T follicular helper cell (primary cell): ENCODE measurements at places on chromosomes 4 and X.

GRCh38 chrX:39002466-39002865 lies 201.2 kb downstream of the MID1IP1 start:
- DNase-seq = no peak

DNA sequence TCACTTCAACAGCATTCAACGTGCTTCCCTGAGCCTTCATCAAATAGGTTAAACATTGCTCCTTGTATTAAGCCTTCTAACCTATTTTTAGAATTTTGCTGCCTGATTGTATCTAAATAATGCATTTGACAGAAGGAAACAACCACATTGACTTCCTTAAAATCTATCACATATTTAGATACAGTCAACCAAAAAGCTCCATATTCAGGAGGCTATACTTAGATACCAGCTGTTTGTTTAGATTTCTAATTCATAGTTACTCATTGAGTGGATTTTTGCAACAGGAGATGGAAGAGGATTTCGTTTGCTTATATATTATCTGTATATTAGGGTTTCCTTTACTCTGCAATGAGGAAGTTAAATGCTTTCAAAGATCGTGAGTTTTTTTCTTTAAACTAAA lies 241.1 kb upstream of the PPP1R2C start:
- DNase-seq = no peak

- no peak for DNase-seq
Observed at GRCh38 chr4:113637823-113638561, 123.5 kb downstream of the CAMK2D start.

DNA sequence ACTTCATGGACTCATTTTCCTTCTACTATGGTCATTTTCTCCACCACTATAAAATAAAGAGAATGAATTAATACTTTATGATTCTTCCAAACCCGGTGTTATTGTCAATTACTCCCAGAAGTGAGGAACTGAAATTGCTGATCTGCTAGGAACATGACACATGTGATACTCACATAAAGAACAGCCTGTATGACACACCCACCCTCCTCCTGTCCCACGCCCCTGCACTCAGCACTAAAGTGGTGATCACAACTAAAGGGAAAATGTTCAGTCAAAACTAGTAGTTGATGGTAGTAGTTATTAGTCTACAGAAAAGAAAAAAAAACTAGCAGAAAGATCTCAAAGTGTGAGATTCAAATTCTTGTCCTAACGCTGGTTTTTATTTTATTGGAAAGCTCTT lies 1508.3 kb downstream of the RAPGEF2 start:
- DNase-seq = no peak

GRCh38 chrX:43656005-43656494 lies at the start of gene MAOA:
TSS of gene MAOA (plus strand) at chrX:43656299. CDS start at chrX:43656342, 43 bp downstream.
- DNase-seq = peak; percentile 25

GRCh38 chr4:76718831-76719230 lies 179.1 kb downstream of the SOWAHB start:
- DNase-seq = no peak

DNA sequence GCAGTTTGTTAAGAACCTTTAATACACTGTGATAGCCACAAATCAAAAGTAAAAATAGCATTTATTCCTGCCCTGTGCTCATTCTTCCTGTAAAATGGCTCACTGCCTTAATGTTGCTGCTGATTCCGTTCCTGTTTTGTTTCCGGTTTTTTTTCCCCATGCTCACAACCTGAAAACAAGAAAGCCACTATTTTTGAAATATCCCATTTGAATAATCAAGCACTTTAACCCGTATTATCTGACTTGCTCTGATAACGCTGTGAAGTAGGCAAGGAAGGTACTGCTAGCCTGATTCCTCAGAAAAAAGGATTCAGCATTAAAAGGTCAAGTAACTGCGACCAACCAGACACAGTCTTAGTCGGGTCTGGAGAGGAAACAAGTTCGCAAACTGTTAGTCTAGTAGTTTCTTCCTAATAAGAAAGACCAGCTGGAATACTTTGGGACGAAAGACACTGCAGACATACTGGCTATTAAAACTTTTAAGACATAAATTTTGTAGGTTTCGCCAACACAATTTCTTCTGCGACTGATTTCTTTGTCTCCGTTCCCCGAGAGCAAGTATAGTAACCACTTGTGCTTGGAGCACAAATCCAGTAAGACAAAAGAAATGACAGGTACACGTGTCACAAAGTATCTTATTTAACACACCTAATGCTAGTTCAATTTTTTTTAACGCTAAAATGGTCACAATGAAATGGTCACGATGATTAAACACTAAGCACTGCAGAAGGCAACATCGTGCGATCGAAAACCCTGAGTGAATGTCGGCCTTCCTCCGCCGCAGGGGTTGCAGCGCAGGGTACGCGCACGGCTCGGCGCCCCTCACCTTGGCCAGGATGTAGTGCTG lies 802 bp downstream of the COX18 start:
- no peak for DNase-seq

DNA sequence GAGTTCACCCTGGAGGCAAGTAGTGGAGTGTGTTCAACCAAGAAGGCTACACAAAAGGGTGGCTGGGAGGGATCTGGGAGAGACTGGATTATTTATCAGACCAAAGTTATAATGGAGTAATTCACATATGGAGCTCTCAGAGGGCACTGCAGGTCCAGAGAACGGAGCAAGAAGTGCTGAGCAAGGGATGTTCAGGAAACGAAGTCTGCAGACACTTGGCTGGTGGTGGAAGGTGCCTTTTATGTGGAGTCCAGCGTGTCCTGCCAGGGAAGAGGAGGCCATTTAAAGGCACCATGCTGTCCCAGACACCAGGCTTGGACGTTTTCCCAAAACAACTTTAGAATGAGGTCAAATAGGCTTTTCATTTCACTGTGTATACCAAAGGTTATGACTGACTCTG lies 130.1 kb downstream of the CEP135 start:
- no peak for DNase-seq

GRCh38 chrX:11414091-11414490 lies 120.9 kb downstream of the AMELX start:
- DNase-seq = no peak

- no peak for DNase-seq
Observed at GRCh38 chrX:37474478-37474877, 97.0 kb upstream of the LANCL3 start.

DNA sequence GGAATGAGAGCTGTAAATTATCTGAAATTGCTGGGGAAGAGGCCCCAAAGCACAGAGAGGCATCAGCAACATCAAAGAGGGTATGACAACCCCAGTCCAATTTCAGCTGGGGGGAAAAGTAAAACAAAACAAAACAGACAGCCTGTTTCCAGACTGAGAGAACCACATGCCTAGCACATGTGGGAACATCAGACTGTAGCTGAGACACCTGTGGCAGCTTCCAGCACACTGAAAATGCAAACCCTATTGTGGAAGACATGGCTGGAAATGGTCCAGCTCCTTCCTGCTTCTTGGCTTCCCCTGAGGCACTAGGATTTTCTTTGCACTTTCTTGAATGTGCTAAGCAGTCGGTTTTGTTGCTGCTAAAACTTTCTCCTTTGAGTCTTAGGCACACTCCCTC lies 240.9 kb upstream of the STS start:
- no peak for DNase-seq

DNA sequence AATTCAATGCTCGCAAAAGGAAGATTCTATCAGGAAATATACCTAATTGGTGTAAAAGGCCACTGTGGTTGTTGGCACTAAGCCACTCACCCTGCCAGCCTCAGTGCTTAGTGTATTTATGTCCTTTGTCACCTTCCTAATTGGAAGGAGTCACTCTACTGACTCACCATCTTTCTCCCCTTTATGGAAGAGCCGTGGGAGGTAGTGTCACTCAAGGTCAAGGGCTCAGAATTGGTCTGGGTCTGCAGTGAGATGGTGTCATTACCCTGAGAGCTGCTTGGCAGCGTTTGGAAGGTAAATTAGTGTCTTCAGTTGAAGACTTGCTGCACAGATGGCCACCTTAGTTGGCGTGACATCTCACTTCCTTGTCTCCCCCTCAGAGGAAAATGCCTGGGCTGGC lies 41.7 kb upstream of the CDKN2AIP start:
- no peak for DNase-seq

DNA sequence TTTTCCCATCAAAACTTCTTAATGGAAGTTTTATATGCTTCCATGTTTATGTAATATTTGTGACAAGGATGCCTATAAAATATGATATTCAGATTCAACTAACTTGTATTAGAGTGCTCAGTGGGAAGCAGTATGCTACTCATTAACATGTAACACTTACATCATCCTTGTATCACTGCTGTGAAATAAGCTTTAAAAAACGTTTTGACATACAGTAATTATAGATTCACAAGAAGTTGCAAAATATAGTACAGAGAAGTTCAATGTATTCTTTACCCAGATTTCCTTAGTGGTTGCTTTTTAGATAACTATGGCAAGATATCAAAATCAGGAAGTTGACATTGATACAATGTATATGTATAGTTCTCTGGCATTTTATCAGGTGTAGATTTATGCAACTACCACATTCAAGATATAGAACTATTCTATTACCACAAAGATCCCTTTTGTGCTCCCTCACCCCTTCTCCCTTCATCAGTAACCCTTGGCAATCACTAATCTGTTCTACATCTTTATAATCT lies 56.3 kb downstream of the DTHD1 start:
- DNase-seq = no peak

DNA sequence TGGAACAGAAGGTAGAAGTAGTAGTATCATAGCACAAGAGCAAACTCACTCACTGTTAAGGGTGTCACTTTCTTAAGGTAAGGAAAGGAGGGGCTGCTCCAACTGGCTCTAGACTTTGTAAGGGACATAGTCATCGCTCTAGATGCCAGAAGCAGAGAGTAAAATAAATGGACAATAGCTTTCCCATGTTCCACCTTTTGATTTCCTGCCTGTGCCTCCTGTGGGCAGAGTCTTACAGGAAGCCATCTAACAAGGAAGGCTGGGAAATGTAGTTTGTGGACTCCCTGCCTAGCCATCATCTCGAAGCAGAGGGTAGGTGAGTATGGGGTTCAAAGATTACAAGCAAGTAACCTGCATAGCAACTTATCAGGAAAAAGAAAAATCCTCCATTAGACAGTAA lies 1.7 kb upstream of the METTL14 start:
- DNase-seq = no peak

- DNase-seq = no peak
Observed at GRCh38 chrX:18889346-18890048, 94.4 kb downstream of the PHKA2 start.

DNA sequence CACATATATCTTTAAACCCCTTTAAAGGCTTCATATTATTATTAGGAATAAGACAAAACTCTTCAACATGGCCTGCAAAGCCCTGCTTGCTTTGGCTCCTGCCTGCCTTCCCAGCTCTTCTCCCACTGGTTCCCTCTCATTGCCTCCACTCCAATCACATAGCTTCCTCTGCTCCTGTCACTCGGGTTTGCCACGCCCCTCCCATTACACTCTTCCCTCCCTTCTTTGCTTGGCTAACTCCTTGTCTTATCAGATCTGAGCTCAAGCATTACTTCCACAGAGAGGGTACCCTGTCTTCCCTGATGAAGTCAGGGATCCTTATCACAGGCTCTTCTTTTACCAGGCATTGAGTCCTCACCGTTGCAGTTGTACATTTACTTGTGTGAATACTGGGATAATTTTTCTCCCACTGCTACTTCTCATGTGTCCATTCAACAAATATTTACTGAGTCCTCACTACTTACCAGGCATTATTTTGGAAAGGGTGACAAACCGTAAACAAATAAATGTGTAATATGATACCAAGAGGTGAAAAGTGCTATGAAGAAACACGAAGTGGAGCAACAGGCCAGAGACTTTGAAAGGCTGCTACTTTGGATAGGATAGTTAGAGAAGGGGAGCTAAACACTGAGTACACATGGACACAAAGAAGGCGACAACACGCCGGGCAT lies 3.2 kb upstream of the VGLL1 start:
- no peak for DNase-seq

DNA sequence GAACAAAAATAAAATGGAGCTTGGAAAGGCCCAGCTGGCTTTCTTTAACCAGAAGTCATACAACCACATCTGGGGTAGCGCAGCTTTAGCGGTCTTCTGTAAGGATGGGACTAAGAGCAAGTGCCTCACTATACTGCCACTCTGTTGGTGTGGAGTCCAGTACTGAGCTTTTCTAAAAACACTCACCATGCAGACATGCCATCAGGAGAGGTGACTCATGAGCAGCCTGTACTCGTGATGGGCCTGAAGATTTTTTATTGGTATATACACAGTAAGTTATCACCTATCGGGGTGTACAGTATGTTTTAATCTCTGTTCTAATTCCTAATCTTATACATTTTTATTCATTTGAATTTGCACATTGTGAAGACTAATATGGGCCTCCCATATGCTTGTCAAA lies 9.6 kb downstream of the PPP3CA start:
- no peak for DNase-seq

GRCh38 chr4:179097741-179098140 lies 1655.5 kb upstream of the AGA start:
- DNase-seq = no peak

DNA sequence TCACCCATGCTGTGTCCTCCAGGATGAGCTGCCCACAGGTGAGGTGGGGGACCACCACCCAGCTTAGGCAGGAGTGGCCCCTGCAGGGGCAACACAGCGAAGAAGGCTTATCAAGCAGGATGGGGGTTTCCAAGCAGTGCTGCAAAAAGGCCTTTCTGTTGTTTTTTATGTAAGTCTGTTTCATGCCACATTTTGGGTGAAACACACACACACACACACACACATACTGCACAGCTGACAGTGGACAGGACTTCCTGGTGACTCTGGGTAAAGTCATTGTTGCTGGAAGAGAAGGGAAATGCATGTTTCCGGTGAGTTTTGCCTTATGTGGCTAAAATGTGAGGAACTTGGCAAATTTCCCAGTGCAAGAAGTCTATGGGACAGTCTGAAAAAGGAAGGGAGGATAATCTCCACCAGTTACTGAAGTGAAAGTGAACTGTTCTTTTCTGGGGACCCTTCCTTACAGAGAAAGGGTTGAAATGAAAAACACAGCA lies 119.2 kb downstream of the IRF2 start:
- DNase-seq = no peak
